T-helper 1 cell (primary cell): ENCODE measurements at places on chromosomes 12 and 14.

DNA sequence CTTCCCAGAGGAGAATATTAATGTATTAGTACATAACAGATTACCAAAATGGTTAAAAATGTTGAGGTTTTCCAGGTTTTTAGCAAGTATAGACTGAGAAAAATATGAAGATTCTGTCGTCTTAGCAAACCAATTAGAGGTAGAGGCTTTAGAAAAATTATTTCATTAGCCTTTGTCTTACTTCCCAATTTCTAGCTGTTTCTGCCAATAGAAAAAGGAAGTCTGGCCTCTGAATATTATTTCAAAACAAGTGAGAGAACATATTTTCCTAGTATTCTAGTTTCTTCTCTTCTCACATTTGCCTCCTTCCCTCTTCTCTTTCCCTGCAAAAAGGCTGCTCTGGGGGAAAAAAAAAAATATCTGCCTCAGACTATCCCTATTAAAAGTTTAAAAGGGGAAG lies 16.4 kb downstream of the IPO8 start:
- no peak for DNase-seq

- DNase-seq: no peak
These were observed 385.4 kb upstream of the TMEM132C start for GRCh38 chr12:127881371-127882140.

DNA sequence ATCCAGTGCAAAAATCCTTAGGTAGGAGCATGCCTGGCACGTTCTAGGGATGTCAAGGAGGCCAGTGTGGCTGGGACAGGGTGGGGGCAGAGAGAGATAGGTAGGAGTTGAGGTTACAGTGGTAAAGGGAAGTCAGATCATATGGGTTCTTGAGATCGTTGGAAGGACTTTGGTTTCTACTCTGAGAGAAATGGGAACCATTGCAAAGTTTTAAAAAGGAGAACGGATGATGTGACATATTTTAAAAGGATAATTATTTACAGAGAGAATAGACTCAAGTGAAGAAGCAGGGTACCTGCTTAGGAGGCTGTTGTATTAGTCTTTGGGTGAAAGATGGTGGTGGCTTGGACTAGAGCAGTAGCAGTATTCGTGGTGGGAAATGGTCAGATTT lies 47.6 kb upstream of the ATP2B1 start:
- DNase-seq: no peak

DNA sequence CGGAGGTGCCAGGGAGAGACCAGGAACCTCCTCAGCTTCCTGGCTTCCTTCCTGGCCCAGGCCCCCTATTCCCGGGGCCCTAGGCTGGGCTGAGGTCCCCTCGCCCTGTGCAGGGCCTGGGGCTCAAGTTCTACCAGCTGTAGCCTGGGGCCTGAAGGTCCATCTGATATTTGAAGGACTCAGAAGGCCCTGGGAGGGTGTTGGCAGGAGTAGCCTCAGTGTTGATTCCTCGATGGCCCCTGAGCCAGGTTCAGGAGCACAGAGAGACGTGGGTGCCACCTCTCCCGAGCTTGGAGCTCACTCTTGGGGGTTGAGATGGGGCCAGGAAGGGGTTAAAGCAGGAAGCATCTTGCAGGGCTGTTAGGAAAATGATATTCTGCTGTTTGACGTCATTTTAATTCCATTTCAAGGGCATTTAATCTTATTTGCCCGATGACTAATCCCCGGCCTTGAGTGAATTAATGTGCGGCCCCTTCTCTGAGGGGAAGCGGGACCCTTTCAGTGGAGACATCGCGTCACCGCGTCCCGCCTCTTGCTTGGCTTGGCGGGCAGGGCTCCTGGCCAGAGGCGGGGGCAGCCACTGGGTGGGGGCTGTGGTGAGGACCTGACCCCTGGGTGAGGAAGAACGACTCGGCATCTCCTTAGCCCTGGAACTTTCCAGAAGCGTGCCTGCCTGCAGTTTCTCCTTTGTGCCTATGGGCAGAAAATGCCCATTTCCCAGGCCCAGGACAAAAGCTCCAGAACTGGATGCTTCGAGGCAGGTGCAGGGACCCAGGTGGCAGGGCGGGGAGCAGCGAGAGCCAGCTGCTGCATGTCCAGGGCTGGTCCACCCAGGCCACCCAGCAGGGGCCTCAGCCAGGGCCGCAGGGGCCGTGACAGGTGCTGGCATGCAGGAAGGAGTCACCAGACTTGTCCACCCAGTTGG lies 158.3 kb downstream of the KIF26A start:
- DNase-seq: no peak

DNA sequence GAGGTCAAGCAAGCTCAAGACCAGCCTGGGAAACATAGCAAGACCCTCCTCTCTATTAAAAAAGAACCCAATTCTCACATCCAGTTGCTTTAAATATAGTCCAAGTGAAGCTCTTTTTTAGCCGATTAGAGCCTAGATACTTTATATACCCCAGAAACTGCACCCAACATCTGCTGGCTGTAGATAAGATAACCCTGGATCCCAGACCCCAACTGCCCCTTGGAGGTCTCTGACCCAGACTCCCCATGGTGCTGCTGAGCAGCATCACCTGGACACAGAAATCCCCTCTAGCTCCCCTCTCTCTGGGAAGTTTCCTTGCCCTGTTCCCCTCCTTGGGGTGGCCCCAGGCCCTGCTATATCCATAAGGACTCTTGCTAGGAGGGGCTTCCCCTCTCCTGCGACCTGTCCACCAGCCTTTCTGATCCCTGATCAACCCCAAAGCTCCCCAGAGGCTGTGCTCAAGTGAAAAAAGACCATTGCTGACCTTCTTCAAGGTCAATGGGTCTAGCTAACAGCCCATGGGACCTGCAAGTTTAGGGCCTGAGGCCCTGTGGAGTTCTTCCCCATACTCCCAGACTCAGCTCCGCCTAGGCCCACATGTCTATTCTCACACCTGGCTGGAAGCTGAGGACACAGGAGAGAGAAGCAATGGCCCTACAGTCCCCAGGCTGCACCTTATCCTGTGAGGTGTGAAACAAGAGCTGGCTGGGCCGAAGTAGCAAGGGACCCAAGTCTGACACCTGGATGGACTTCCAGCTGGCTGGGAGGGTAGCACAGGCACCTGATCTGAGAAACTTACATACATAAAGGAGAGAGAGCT lies 56.2 kb downstream of the ARL6IP4 start:
- DNase-seq: no peak

GRCh38 chr12:46774322-46774633 lies 51.5 kb downstream of the SLC38A4 start:
- DNase-seq: no peak

GRCh38 chr14:24984846-24985589 lies 64.9 kb downstream of the STXBP6 start:
- no peak for DNase-seq

DNA sequence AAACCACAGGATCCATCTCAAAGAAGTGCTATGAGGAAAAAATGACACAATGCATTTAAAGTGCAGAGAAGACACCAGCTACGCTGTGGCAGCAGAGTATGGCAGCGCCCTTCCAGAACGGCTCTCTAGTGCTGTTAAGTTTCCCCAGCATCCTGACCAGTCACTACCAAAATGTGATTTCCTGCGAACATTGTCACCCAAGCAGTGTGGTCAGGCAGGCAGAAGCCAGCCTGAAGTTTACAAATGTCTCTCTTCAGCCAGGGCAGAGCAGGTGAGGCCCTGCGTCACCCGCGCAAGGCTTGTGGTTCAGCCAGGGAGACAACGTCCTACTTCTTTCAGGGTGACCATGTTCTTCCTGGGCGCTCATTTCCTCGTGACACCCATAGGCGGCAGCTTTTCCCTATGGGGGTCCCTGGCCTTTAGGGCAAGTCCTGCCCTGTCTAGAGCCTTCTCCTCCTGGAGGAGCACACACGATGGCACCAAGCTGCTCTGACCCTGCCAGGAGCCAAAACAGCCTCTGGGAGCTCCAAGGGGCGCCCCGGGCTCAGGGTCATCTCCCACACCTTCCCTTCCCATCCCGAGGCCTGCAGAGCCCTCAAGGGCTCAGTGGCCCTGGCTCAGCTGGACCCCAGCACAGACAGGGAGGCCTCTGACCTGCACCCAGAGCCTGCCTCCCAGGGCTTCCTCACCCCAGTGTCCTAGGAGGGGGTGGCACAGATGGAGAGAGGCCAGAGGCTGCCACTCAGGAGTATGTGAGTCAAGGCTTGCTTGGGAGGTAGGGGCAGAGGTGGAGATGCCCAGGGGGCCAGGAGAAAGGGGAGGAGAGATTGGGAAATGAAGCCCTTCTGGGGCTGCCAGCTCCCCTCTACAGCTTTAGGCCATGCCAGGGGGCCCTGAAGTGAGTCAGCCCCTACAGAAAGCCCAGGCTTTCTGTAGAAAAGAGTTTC lies 41.9 kb downstream of the PSMA6 start:
- no peak for DNase-seq

DNA sequence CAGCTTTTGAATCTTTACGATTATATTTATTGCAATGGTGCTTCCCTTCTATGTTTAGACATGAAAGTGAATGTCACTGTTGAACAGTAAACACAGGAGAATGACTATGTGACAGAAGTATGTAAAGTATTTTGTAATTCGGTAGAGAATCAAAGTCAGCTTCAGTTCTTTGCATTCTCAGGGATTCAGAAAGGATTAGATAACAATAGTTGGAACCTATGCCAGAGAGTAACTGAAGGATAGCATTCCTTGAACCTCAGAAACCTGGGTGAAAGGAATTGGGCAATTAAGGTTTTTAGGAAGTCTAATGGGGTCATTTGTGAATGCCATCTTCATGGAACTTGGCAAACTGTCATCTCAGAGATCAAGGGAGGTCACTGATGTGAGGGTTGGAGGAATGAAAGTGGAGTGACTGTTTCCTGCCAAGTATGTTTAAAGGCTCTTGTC lies 305.3 kb upstream of the DDHD1 start:
- DNase-seq: no peak

- no peak for DNase-seq
These were observed 1.1 kb downstream of the SP1 start for GRCh38 chr12:53380794-53381730.

DNA sequence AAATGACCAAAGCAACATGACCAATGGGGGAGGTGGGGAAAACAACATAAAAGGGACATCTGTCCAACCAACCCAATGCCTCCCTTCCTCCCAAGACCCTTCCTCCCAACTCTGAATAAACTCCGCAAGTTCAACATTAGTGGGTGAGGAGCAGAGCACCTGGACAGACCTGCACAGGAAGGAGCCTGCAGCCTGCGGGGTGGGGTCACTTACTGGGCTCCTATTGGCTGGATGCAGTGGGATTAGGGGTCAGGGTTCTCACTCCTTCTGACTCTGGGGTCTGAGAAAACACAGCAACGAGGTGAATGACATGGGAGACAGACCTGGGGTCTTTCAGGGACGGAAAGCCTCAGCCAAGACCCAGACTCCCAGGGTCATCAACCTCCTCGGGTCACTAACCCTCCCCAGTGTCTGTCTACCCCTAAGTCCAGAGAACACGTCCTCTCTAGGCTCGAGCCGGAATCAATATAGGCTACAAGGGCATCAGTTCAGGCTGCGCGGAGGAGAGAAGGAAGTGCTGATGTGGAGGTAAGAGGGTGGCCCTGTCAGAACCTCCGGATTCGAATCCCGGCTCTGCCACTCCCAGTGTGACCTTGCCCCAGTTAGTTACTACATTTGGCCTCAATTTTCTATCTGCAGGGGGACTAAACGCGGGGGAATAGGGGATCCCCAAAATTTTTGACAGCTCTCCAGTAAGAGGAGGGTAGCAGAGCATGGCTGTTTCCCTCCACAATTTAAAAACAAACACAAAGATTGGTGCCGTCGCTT lies 860 bp downstream of the NDRG2 start:
- no peak for DNase-seq

GRCh38 chr14:102840771-102841528 lies 63.7 kb downstream of the TRAF3 start:
- no peak for DNase-seq

DNA sequence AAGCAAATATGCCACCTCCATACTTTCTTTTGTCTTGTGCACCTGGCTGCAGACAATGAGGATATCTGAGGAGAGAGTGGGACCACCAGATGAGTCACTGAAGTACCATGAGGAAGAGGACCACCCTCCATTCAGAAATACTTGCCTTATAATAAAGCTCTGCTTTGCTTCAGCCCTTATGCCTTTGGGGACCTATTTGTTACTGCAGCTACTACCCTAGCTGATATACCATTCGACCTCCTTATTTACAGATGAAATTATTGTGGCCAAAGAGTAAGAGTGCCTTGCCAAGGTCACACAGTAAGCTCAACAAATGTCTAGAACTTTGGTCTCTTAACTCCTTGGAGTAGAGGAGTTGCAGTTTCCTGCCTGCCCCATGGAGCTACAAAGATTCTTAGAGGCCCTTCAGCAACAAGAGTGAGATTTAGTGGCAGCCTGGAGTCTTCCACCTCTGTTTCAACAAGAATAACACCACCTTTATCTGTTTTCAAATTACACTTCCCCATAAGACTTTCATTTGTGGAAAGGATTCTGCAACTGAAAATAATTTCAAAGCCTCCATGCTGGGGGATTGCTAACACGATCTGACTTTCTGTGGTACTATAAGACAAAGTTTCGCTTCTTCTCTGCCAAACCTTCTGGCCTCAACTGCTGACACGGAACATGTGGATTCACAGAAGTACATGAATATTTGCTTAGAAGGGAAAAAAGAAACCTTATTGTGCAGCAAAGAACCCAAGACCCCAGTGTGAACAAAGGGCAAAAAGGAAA lies 3.6 kb downstream of the CMKLR1 start:
- DNase-seq: no peak

GRCh38 chr12:64968989-64969819 lies 144.8 kb downstream of the TBC1D30 start:
- no peak for DNase-seq

- no peak for DNase-seq
These were observed 69.6 kb downstream of the GALNT8 start for GRCh38 chr12:4789776-4790175.

- no peak for DNase-seq
These were observed 6.7 kb downstream of the RPH3A start for GRCh38 chr12:112798048-112798760.

- DNase-seq: no peak
These were observed 14.3 kb downstream of the SYNDIG1L start for GRCh38 chr14:74411671-74412070.

DNA sequence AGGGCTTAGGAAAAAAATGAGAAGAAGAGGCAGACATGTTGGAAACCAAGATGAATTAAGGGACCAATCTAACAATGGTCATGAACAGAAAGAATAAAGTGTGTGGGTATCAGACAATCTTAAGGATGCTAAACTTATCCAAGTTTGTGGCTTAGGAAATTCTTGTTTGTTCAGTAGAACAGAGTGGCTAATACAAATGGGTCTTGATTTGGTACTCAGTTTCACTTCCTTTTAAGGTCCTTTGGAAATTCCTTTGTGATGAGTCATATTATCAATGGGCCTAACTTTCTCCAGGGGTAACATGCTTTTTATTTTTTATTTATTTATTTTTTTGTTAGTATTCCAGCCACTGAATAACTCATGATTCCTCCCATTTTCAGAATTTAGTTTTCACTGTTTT lies 1154.7 kb upstream of the FLRT2 start:
- no peak for DNase-seq

DNA sequence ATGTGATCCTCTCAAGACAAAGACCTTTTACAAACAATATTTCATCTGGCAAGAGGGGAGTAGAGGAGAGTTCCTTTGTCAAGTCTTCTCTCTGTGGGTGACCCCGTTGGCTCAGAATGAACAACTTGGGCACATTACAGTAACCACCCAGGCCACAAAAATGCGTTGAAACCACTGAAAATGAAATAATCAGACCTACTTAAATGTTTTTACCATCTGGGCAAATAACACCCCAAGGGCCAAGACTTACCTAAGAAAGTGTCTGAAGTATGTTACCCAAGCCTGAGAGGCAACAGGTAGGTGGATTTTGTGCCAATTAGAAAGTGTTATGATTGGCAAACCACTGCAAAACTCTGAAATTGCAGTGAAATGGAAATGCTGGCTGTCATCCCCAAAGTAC lies 1.3 kb downstream of the TC2N start:
- no peak for DNase-seq

- DNase-seq: peak; percentile 62
These were observed 113.7 kb downstream of the NCOR2 start for GRCh38 chr12:124453419-124454351.

- DNase-seq: no peak
These were observed 27.8 kb downstream of the MUCL1 start for GRCh38 chr12:54882079-54882478.
